Stimulated activated CD4-positive, alpha-beta T cell treated with anti-CD3 and anti-CD28 coated beads, Interleukin-1b, Interleukin-23, amount 100 ng/mL, for 1 hour (primary cell): ENCODE measurements at places on chromosomes 3 and 15.

- DNase-seq = no peak
These were observed 12.0 kb downstream of the NFKBIZ start for GRCh38 chr3:101861212-101861788.

DNA sequence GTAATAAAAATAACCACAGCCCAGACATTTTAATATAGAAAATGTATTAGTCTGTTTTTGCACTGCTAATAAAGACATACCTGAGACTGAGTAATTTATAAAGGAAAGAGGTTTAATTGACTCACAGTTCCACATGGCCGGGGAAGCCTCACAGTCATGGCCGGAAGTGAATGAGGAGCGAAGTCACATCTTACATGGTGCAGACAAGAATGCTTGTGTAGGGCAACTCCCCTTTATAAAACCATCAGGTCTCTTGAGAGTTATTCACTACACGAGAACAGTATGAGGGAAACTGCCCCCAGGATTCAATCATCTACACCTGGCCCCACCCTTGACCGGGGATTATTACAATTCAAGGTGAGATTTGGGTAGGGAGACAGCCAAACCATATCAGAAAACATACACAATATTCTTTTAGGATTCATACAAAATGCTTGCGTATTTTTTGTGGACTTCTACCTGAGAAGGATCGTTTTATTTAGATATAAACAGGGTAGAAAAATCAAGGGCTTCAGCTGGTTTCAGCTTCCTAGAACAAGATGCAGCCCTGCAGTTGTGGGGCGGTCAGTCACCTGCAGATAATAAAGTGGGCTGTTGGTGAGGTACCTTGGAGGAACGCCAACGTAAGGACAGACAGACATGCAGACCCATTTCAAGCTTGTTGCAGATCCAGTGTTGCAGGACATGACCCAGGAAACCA is 101.9 kb downstream of the TNIK start:
- DNase-seq = no peak

- DNase-seq = no peak
These were observed 148.1 kb downstream of the NEK11 start for GRCh38 chr3:131174752-131175151.

DNA sequence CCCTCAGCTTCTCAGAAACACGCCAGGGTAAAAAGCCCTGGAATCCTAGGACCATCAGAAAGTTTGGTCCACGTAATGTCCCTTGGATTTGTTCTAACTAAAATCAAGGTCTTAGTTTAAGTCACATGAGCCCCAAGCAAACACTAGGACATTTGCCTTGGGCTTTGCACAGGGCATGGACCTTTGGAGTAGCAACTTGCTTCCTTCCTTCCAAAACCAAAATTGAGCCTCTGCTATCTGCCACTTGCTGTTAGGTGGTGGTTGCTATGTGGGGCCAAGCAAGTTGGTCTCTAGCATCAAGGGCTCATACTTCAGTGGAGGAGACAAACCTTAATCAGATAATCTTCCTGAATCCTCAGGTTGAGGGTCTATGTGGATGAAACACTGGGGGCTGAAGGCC is 4.0 kb upstream of the DAG1 start:
- no peak for DNase-seq

GRCh38 chr15:67820992-67821783 is 4.1 kb upstream of the SKOR1 start:
- no peak for DNase-seq

- DNase-seq = no peak
These were observed 9.9 kb downstream of the C15orf39 start for GRCh38 chr15:75211436-75212199.

DNA sequence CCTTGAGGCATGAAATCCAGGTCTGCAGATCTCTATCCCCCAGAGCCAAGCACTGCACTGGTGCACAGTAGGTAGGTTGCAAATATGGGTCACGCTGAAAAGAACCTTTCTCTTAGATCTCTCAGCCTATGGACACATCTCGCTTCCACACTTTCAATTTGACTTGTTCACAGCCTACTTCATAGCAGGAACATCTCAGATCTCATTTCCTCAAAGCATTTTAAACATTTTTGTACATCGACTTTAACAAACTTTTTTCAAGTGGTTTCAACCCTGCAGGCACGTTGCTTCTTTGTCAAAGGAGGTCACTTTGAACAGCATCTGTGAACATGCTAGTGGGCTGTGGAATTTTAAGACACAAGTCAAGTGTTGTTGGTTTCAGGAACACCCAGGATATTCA is 76.0 kb downstream of the SLC12A8 start:
- no peak for DNase-seq

GRCh38 chr3:167350245-167350862 is 29.7 kb downstream of the ZBBX start:
- DNase-seq = no peak

- DNase-seq = no peak
These were observed 1025.3 kb downstream of the ROBO1 start for GRCh38 chr3:78742491-78742890.

GRCh38 chr15:70509282-70509662 is 254.1 kb downstream of the UACA start:
- DNase-seq = no peak

DNA sequence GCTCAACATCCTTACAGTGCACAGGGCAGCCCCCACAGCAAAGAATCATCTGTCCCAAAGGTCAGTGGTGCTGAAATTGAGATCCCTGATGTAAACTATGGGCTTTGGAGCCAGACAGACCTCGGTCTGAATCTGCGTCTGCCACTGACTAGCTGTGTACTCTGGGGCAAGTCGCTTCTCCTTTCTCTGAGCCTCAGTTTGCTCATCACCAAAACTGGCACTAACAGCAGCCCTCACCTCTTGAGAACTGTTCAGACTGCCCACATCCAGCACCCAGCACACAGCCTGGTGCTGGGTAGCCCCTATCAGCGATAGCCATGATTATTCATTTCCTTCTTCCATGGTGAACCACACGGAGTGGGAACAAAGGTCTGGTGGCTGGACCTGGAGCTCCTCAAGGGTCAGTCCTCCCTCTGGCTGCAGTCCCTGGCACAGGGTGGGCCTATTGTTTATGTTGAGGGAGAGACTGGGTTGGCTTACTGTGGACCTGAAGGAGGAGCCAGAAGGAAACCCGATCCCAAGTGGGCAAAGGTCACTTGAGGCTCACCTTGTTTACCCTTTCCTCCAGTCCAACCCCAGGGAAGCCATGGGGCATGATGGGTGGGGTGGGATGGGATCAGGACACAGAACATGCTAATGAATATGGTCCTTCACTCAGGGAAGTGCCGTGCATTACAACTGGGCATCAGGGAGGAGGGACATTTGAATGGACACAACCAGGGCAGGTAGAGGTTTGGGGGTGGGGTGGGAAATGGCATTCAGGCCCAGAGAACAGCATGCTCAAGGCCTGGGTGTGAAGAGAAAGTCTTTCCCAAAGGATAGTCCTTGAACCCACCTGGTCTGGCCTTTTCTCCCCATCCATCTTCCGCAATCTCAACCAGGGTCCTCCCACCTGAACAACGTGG is 1.6 kb upstream of the PRKCD start:
- no peak for DNase-seq

- no peak for DNase-seq
These were observed 58.1 kb downstream of the SUMF1 start for GRCh38 chr3:4408958-4409357.

- DNase-seq = no peak
These were observed 35.5 kb downstream of the C3orf80 start for GRCh38 chr3:160260587-160261270.

- DNase-seq = no peak
These were observed 17.9 kb upstream of the SATB1 start for GRCh38 chr3:18442756-18443664.
